ENCODE measurements at places on chromosomes 5 and 9. TPM values are rescaled to one million over a fixed set of nuclear protein-coding genes. Genes with fewer than 3 reads are reported as not detected.

PLCXD3 gene
- 3.5 TPM for total RNA-seq

GRCh38 chr9:4175846-4176245 lies 124.0 kb downstream of the GLIS3 start:
- H3K4me3 ChIP-seq, result no peak overlapping the region
- H3K27me3 ChIP-seq, result no peaks in the 10 kb centered on the region
- H3K36me3 ChIP-seq, result no peaks in the 10 kb centered on the region
- H3K27ac ChIP-seq, result no peak overlapping the region
- DNase-seq, result no peak
- no peaks in the 10 kb centered on the region for H3K4me1 ChIP-seq

PLAC8L1 gene
- total RNA-seq, result not detected

DNA sequence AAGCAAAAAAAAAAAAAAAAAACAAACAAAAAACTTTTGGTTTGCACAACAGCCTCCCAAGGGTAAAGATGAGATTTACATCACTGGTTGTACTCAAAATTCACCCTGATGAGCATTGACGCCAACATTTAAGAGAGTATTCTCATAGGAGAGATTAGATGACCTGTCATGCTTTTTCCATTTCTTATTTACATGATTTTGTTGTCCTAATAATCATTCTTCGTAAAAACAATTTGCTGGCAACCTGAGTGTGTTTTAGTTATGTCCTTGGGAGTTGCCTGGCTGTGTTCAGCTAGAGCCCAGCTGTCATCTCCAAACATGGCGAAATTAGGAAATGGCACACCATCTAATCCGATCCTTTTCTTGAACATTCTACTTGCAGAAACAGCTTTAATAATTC lies 186.4 kb upstream of the MRPS30 start:
- H3K4me1 ChIP-seq, result no peaks in the 10 kb centered on the region
- DNase-seq, result no peak
- H3K27me3 ChIP-seq, result no peaks in the 10 kb centered on the region
- H3K36me3 ChIP-seq, result no peaks in the 10 kb centered on the region
- no peak overlapping the region for H3K4me3 ChIP-seq
- no peak overlapping the region for H3K27ac ChIP-seq

UGT3A2 gene
- not detected for total RNA-seq

GRCh38 chr9:94140791-94141790 lies 56.8 kb downstream of the PTPDC1 start:
- H3K4me3 ChIP-seq, result no peak overlapping the region
- no peak for DNase-seq
- no peaks in the 10 kb centered on the region for H3K27me3 ChIP-seq
- no peak overlapping the region for H3K27ac ChIP-seq
- H3K4me1 ChIP-seq, result no peaks in the 10 kb centered on the region

- H3K27me3 ChIP-seq, result no peaks in the 10 kb centered on the region
- H3K27ac ChIP-seq, result no peak overlapping the region
- no peaks in the 10 kb centered on the region for H3K36me3 ChIP-seq
These were observed 20.4 kb downstream of the FAT2 start for GRCh38 chr5:151570512-151571269.

GRCh38 chr5:174381241-174381640 lies 335.7 kb downstream of the NSG2 start:
- no peaks in the 10 kb centered on the region for H3K36me3 ChIP-seq
- no peak overlapping the region for H3K27ac ChIP-seq
- no peak overlapping the region for H3K4me3 ChIP-seq
- H3K27me3 ChIP-seq, result no peaks in the 10 kb centered on the region

GRM6 gene
- not detected for total RNA-seq

PCDHGA10 gene
- 2.6 TPM for total RNA-seq
